Right renal cortex interstitium (tissue), 3 donors: ENCODE measurements at places on chromosomes 6 and 20.

- DNase-seq, result no peak
Measured at GRCh38 chr20:31906001-31906400, 35.6 kb downstream of the TTLL9 start.

- no peak for DNase-seq
Measured at GRCh38 chr6:6657085-6657819, 68.7 kb downstream of the LY86 start.

DNA sequence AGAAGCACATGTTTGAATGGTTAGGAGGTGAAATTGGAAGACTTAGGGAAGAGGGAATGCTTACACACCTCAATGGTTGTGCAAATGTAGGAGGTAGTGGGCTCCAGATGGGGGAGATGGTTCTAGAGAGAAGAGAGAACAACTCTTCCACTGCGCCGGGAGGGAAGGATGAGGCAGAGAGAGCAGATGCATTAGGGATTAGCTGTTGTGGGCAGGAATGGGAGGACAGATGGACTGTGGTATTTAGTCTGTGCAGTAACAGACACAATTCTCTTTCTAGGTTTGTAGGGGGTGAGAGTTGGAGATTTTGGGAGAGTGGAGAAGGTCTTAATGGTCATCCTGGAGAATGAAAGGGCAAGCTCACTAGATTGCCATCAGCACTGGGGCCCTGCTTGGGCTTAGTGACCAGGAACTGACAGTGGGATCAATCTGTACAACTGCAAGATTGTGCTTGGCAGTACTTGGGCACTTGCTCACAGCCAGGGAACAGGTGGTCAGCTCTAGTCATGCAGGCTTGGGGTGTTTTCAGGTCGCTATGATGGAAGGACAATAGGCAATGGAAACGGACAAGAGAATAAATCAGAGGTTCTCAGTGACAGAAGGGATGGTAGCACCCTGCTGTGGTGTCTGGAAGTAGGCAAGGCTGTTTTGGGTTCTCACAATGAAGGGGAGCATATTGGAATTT, 182.0 kb upstream of the MYLIP start:
- no peak for DNase-seq

DNA sequence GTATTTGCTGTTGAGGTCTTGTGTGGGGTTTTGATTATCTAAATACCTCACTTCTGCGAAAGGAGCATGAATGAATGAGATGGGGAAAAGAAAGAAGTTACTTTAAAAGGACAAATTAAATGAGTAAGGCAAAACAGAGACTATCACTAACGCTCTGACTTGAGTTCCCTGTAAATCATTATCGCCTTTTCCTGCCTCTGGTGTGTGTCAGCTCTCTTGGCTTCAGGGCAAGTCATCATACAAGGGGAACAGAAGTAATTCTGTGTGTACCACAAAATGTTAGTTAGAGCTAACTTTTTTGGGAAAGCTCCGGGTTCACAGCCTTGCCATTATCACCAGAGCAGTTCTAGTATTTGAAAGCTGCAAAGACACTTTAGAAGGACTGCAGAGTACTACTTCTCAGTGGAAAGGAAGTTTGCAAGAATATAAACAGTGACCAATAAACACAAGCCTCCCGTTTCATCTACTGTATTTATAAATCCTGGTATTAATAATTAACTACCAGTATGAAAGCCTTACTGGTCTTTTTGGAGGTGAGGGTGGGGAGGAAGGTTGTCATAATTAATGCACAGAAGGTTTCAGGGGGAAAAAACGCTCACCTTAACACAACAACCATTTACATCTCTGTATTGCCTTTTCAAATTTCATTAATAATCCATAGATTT, 1.2 kb downstream of the DZANK1 start:
- DNase-seq, result no peak

DNA sequence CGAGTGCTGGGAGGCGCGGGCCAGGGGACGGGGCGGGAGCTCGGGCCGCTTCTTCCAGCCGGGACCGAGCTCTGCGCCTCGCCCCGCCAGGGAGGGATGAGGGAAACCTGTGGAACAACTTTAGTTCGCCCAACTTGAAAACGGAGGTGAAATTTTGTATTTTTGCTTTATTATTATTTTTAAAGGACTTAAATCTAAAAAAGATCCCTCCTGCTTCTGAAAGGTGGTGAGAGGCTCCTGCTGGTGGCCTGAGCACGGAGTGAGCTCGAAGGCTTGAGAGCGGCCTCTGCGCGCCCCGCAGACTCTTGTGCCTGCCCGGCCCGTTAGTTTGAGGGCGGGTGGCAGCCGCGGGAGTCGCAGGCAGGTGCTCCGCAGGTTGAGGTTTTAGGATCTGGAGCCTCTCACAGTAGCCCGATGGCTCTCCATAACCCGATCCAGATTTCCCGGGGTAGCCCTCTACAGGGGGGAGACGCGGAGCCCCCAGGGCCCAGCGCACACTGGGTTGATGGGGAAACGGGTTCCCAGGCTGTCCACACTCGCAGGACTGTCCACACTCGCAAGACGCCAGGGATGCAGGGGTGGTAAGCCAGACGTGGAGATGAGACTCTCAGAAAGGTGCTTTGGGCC, 46.2 kb upstream of the SUPT3H start:
- no peak for DNase-seq

- DNase-seq, result no peak
Measured at GRCh38 chr20:5991623-5992441, 41.4 kb downstream of the MCM8 start.

DNA sequence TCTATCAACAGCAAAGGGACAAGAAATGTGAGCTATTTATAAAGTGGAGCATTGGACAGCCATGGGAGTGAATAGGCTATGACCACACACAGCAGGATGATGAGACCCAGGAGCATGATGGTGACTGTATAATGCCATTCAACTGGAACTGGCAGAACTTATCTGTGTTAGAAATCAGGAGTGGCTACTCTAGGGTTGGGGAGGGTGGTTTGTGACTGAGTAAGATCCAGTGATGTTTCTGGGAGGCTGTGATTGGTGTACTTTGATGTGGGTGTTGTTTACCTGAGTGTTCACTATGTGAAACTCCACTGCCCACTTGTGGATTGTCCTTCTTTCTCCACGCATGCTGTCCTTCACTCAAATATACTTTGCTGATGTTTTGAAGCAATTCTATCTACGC, 11.5 kb upstream of the HLA-B start:
- DNase-seq, result no peak

DNA sequence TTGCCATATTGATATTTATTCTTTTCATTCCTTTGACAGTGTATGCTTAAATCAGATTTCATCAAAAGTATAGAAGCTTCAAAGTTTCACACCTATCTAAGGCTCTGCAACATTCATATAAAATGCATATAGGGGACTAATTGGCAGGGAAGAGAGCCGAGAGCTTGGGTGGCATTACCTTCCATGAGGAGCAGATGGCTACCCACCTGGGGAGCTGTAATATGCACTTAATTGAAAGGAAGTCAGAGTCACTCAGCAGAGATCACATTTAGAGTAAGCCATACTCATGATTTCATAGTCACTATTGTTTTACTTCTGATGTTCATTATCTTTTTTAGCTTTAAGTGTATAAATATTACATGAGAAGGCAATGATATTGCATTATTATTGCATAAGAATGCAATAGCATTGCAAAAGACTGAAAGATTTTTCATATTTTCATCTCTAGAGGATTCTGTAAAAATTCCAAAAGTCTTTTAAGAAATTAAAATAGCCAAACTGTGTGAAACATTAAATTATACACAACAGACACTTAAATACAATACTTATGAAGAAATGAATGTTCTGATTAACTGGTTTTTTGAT, 1305.2 kb downstream of the EPHA7 start:
- DNase-seq, result no peak

DNA sequence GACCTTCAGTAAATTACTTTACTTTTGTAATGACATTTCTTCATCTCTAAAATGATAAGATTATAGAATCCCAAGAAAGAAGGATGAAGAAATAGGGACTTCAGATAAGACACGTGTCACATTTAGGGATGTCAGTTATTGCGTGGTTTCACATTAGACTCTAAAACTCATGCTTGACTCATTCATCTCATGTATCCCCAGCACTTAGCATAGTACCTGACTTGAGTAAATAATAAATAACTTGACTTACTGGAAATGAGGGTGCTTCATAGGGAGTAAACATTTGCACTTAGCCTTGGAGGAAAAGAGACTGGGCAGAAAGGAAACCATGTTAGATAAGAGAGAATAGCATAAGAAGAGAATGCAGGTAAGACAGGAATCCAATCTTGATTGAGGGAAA, 37.2 kb downstream of the VTA1 start:
- no peak for DNase-seq

GRCh38 chr20:12331236-12331635, 413.5 kb downstream of the BTBD3 start:
- DNase-seq, result no peak

- no peak for DNase-seq
Measured at GRCh38 chr6:79515436-79515835, 21.8 kb downstream of the LCA5 start.

DNA sequence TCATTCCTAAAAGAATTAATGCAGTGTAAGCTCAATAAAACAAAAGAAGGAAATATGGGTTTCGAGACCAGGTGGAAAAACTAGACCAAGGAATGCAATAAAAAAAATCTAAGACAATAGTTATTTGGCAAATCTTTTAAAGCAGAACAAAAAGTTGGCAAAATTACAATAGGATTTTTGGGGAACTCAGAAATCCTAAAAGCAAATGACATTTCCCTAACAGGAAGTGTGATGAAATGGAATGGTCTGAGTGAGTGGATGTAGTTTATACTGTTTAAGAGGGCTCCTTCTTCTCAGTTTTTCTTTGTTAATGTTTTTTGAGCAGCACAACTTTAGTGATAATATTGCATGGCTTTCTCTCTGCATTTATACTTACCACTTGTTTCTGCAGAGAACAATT, 190.0 kb downstream of the PLCB4 start:
- DNase-seq, result no peak

- no peak for DNase-seq
Measured at GRCh38 chr20:14531786-14532185, 194.4 kb upstream of the FLRT3 start.

- DNase-seq, result no peak
Measured at GRCh38 chr6:31165986-31166385, 4.5 kb downstream of the POU5F1 start.

DNA sequence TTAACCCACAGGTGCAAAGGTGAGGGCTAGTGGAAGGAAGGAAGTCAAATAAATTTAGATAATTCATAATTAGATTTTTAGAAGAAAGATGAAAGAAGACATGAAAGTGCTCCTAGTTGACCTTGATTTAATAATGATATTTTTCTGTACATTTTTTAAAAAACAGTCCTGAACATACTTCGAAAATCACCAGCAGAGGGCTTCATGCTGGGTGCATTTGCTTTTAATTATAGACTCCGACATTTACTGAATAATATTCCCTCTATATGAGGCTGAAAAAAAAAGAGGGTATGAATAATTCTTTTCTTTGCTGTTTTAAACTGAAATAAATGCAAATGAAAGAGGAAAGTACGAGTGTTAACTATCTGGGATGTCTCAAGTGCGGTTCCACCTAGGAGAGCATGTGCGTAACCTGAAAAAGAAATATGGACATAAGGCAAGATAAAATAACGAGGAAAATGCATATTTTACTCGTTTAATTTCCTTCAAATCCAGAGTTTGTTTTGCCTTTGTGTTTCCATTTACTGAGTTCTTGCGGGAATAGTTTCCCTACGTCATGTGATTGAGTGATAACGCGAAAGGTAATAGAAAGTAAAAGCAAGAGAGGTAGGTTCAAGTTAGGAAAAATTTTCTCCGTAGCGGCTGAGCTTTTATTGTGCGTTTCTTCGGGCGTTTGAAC, 3.1 kb upstream of the TFAP2B start:
- DNase-seq, result no peak

- no peak for DNase-seq
Measured at GRCh38 chr6:3230900-3231246, 3.4 kb upstream of the TUBB2B start.

DNA sequence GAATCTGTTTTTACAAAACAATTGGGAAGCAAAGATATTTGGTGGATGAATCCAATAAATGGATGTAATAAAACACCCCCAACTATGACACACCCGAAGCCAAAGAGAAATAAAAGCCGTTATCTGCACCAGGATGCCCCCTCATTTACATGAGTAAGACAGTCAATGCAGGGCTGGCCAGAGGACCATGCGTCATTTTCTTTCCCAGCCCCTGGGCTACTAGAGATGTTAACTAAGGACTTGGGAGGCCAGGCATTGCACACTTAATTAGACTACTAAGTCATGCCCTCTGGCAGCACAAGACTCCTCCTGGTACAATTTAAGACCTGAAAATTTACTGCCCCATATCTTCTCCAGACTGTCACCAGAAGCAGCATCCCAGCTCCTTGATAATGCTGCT, 3.2 kb downstream of the LEMD2 start:
- no peak for DNase-seq

- DNase-seq, result no peak
Measured at GRCh38 chr20:29687438-29687837, 1570.0 kb upstream of the DEFB115 start.

- DNase-seq, result no peak
Measured at GRCh38 chr20:61223121-61223520, 28.9 kb upstream of the CDH4 start.
